ENCODE measurements at places on chromosomes 12 and 14.

GRCh38 chr12:54602661-54603060 lies 14.2 kb upstream of the PPP1R1A start:
- DNase-seq = no peak

GRCh38 chr14:94612580-94613554 lies 676 bp downstream of the SERPINA3 start:
- DNase-seq = no peak

DNA sequence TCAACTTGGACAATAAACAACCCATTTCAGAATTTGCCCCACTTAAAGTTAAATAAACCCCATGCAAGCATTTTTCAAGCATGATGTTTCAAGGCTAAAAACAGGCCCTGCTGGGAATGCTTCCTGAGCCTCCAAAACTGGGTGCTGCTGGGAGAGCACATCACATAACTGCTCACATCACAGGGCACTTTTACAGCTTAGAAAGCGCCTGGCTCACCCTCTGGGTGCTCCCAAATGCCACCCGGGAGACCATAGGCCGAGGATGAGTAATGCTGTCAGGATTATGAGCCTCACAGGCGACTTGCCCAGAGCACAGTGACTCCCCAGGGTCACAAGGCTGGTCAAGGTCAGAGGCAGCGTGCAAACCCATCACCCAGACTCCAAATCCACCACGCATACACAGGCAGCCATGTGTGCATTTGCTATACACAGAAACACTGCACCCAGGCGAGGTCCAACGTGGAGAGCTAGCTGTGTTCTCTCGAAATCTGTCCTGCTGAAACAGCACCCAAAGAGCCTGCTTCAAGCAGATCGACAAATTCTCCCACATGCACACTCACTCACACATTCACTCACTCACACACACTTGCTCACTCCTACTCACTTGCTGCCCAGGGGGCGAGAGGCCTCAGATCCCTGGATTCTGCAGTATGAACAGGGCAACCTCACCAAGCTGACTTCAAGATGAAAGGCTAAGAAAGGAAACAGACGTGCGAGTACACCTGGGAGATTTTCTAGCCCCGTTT lies 58.7 kb downstream of the ITPK1 start:
- no peak for DNase-seq

- DNase-seq = no peak
Observed at GRCh38 chr12:11980115-11980514, 90.6 kb upstream of the BCL2L14 start.

DNA sequence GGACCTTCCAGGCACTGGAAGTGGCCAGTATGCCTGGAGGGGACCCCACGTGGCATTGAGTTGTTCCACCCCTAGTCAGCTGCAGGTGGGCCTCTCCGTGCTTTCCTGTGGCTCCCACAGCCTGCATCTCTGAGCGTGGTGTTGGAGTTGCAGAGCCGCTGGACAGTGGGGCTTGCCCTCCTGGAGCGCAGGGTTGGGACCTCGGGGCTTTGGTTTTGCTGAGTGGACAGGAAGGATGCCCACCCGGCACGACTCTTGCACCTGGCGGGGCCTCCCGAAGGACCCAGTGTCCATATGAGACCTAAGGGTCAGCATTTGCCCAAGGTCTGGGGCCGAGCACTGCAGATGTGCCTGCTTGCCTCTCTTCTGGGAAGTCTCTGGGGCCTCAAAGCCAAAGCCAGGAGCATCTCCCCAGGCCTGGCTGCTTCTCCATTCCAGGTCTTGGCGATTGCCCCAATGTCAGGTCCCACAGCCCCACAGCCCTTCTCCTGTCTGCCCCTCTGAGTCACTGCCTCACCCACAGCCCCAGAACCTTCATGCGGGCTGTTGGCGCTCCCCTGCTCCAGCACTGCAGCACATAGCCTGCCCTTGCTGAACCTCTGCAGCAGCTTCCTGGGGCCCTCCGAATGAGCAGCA lies 1.5 kb downstream of the PACS2 start:
- DNase-seq = no peak
